ENCODE measurements at places on chromosomes 6 and 20.

- no peak for DNase-seq
Observed at GRCh38 chr6:109029313-109029712, 65.3 kb downstream of the SESN1 start.

GRCh38 chr6:149463781-149464180, 21.0 kb downstream of the ZC3H12D start:
- no peak for DNase-seq

GRCh38 chr6:11006061-11006460, 38.0 kb downstream of the ELOVL2 start:
- DNase-seq = no peak

- no peak for DNase-seq
Observed at GRCh38 chr20:33475381-33476152, 14.3 kb upstream of the CBFA2T2 start.

GRCh38 chr6:154487367-154488247, 22.9 kb downstream of the CNKSR3 start:
- no peak for DNase-seq

DNA sequence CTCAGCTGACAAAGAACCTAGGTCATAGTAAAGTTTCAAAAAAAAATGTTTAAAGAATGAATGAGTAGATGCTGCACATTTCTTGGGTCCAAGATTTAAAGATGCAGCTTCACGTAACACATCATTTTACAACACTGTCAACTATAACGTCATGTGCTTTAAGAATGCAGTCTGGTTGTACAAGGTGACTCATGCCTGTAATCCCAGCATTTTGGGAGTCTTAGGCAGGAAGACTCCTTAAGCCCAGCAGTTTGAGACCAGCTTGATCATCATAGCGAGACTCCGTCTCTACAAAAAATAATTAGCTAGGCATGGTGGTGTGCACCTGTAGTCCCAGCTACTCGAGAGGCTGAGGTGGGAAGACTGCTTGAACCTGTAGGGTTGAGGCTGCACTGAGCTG, 21.9 kb downstream of the SLC17A5 start:
- DNase-seq = no peak

DNA sequence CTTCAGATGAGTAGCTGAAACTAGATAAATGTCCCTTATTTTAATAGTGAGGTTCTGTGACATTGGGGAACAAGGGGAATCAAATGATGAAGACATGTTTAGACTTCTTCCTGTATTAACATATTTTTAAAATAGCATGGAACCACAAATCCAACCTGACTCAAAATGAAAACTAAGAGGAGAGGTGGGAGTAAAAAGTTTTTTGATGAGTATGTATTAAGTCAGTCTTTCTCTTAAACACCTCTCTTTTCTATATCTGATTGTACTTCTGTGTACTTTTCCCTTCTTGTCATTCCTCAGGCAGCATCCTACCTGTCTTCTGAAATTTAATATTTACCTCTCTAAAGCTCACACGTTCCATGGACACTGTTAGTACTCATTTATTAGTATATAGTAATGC, 8.7 kb upstream of the SDHAF4 start:
- no peak for DNase-seq

GRCh38 chr6:93123585-93123984, 295.8 kb downstream of the EPHA7 start:
- DNase-seq = no peak

DNA sequence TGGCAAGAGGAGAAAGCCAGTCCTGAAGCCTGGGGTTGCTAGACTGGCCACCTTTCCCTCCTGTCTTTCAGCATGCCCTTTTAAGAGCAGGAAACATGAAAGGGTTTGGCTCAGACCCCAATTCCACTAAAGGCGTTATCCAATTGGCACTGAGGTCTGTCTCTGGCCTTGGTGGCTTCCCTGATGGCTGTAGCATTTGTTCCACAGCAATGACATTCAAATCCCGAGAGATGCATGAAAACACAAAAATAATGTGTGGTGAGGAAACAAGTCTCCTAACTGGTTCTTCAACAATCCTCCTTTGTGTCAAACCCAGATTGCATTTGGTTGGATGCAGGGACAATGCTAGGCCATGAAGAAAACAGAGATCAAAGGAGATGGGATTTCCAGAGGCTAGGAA, 56.5 kb upstream of the ADTRP start:
- DNase-seq = no peak

GRCh38 chr6:84739866-84740208, 24.6 kb downstream of the TBX18 start:
- no peak for DNase-seq

- DNase-seq = no peak
Observed at GRCh38 chr6:139625998-139626975, 251.8 kb upstream of the CITED2 start.

- no peak for DNase-seq
Observed at GRCh38 chr6:87277123-87277522, 45.3 kb upstream of the SMIM8 start.

- no peak for DNase-seq
Observed at GRCh38 chr6:14799928-14800327, 445.9 kb upstream of the JARID2 start.

DNA sequence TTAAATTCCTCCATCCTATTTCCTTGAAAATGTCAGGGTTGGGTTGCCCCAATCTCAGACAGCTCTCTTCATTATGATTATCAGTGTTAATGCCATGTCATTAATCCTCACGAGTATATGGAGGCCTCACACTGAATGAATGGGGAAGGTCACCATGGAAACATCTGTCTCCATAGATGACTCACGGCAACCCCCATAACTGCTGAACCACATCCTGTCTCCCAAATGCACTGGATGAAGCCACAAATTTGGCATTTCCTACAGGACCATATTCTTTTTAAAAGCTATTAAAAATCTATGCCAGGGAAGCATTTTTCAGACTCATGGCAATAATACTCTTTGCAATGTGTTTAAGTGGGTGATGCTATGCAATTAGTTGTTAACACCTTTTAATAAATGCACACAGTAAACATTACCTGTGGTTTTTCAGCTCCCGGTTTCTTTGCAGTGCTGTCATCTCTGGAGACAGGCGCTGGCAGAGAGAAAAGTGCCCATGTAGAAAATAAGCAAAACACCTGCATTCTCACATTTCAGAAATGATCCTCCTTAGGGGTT, 80.1 kb upstream of the PTPRK start:
- no peak for DNase-seq

- no peak for DNase-seq
Observed at GRCh38 chr6:167580619-167580911, 246.1 kb upstream of the AFDN start.

GRCh38 chr20:24151621-24152294, 163.2 kb upstream of the GGTLC1 start:
- DNase-seq = no peak

- DNase-seq = no peak
Observed at GRCh38 chr6:165082636-165083035, 226.8 kb downstream of the C6orf118 start.

DNA sequence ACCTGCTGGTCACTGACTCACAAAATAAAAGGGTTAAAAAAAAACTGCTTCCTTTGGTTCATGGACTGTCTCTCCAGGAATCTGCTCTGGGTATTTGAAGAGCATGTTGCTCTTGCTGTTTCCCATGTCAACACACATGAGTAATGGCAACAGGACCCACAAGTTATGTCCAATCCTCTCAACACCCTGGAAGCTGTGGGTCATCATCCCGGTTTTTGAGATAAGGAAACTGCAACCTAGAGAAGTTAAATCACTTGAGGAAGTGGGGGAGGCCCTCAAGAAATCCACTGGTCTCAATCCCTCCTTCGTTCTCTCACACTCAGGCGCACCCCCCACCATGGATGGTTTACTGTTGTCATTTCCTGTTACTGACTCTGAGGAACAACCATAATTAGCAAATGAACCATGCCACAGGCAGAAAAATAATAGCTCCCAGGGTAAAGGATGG, 12.4 kb downstream of the MAP1LC3A start:
- DNase-seq = no peak

DNA sequence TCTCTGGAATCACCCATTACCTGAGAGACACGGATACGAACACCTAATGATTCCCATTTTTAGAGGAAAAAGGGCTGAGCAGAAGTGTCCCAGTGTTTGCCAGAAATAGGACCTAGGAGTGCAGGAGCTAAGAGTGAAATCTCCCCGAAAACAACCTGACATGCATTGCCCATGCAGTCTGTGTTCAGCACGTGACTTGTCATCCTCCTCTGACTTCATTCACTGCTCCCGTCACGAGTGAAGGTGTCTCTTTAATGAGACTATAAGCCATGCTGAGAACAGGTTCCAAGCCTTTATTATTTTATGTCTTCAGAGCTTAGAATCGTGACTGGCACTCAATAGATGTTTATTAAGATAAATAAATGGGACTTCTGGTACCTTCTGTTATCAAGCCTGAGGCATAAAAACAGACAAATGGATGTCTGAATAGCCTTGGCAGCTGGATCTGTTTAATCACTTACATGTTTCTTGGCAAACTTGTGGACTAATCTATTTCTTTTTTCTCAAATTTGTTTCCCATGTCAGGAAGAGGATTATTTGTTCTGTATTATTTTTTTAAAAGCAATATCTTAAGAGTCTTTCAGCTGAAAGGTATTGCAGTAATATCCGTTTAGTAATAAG, 3.7 kb upstream of the MLIP start:
- no peak for DNase-seq

DNA sequence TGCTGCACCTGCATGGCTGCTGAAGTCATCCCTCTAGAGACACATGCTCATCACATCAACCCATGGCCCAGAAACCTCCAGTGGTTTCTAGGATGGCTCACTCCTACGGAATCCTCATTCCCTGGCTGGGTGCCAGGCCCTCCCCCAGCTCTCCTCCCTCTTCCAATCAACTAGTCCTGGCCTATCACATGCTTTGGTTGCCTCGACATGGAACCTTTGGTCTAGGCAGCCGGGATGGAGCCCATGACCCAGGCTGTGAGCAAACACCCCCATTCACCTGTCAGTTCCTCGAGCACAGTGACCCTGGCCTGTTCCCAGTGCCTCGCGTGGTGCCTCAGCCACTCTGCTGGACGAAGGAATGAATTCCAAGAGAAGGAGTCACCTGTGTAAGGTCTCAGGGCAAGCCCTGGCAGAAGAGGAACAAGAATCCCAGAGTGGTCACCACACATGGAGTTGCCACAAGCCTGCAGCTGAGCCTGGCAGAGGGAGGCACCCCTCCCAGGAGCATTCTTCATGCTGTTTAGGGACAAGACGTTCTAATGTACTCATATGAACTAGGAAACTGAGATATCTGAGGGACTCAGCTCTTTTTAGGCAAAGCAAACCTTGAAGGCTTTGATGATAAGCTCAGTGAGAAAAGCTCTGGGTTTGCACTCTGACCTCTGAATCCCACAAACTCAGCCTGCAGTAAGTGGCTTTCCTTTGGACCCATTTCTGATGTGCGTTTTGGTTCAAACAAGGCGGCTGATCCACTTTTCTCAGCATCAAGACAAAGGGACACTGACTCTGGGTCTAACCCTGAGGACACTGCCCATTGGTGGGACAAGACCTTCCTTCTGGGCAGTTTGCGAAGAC, 40.2 kb downstream of the PPP1R3G start:
- no peak for DNase-seq

GRCh38 chr6:161194374-161194773, 79.5 kb downstream of the AGPAT4 start:
- no peak for DNase-seq

- no peak for DNase-seq
Observed at GRCh38 chr6:159729598-159730331, 2.5 kb downstream of the WTAP start.

- DNase-seq = no peak
Observed at GRCh38 chr6:2669067-2669700, 81.5 kb downstream of the MYLK4 start.

GRCh38 chr6:27604986-27605385, 132.1 kb upstream of the ZNF184 start:
- no peak for DNase-seq

DNA sequence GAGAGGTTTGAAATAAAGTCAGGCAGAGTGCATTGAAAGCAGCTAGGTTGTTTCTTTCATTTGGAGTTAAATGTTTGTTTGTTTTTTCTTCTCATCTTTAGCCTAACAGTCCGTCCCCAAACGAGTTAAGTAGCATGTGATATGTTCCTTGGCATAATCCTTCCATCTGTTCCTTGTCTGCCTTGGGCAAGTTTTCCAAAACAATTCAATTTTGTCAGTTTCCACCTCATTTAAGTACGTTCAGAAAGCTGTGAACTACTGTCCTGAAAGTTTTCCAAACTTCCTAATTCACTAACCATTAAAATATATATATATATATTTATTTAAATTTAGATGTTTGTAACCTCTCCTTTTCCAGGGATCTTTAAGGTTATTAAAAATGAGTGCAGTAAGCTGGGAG, 61.8 kb upstream of the HDAC2 start:
- DNase-seq = no peak

GRCh38 chr6:37638414-37639341, 59.0 kb downstream of the MDGA1 start:
- DNase-seq = no peak

DNA sequence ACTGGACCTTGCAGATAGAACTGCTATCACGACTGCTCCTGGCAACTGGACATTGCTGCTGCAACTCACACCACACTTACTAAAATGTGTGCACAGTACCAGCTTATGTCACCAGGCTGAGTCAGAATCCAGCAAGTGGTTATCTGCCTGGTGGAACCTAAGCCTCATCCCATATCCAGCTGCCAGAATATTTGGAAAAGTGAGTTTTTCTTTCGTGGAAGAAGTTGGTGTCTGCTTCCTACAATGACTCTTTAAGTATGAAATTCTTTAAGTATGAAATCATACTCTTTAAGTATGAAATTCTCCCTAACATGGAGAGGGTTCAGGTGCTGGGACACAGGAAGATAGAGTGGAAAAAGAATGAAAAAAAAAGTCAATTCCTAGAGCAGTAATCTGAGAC, 16.4 kb upstream of the POLR1H start:
- no peak for DNase-seq

GRCh38 chr20:57442158-57442887, 51.1 kb downstream of the RBM38 start:
- no peak for DNase-seq

GRCh38 chr6:44072452-44072958, 54.7 kb downstream of the MRPL14 start:
- no peak for DNase-seq

GRCh38 chr6:56749632-56750151, 107.0 kb upstream of the DST start:
- DNase-seq = no peak

- no peak for DNase-seq
Observed at GRCh38 chr6:47853766-47854165, 71.9 kb downstream of the OPN5 start.

- DNase-seq = no peak
Observed at GRCh38 chr20:6887966-6888365, 120.5 kb downstream of the BMP2 start.

DNA sequence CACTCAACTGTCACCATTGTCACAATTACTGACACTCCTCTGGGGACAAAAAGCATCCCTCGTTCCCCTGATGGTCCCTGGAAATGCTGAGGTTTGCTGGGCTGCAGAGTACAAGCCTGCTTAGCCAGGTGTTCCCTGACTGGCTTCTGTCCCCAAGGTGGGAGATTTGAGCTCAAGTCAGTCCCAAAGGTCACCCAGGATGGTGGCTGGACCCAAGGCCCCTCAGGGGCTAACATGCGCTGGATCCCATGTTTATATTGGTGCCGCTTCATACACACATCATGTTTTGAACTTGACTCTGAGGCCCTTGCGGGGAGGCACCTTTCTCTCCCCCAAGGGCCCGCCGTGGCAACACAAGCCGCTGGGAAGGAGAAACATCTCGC, 44.2 kb downstream of the PMEPA1 start:
- DNase-seq = no peak
